ENCODE measurements at places on chromosomes 4 and X. TPM values are rescaled to one million over a fixed set of nuclear protein-coding genes. Genes with fewer than 3 reads are reported as not detected.

GRCh38 chr4:101347267-101347556 lies at the start of gene PPP3CA:
TSS of gene PPP3CA (minus strand) at chr4:101347526.
- no peak for DNase-seq

DNA sequence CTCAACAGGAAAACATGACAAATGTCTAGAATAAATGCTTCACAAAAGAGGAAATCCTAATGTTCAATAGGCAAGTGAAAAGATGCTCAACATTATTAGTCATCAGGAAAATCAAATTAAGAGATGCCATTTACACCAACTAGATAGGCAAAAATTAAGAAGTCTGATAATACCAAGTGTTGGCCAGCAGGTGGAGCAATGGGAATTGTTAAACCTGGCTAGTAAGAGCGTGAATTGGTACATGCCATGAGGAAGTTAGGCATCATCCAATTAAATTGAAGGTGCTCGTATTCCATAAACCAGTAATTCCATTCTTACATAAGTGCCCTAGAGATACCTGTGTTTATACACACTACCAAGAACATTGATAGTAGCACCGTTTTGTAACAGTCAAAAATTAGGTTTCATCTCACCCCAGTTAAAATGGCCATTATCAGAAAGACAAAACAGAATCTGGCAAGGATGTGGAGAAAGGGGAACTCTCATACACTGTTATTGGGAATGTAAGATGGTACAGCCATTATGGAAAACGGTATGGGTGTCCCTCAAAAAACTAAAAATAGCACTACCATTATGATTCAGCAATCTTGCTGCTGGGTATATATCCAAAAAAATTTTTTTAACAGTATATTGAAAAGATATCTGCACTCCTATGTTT lies 14.0 kb upstream of the ZCCHC18 start:
- peak; percentile 37 for DNase-seq

Gene MAGEC2
- not detected for total RNA-seq

- DNase-seq: no peak
Observed at GRCh38 chr4:47642985-47643760, 158.1 kb downstream of the ATP10D start.

DNA sequence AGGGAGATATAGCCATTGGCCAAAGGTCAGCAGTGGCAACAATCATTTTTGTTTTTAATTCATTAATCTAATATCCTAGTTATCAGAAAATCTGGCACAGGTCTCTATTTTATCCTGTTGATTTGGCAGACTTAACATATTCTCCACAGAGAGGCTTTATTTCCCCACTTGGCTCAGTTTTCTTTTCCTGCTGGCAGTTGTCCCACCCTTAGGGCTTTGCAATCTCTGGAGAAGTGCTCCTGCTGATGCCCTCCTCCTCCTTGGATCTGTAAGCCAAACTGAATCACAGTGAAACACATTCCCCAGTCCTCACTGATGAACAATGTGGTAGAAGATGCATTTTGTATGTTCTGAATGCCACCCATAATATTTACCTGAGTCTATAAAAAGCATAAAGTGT lies 889.7 kb downstream of the PDHA2 start:
- no peak for DNase-seq

- DNase-seq: no peak
Observed at GRCh38 chr4:155032521-155033229, 175.8 kb upstream of the NPY2R start.

- peak; percentile 19 for DNase-seq
Observed at GRCh38 chr4:183988874-183989273, 83.8 kb downstream of the STOX2 start.

Gene CCDC149
- 22.3 TPM for total RNA-seq

- no peak for DNase-seq
Observed at GRCh38 chrX:11188664-11189063, 77.5 kb downstream of the HCCS start.

Data from upper lobe of left lung (tissue), 6 donors.